ENCODE measurements at places on chromosomes 16 and 17.

- peak; percentile 56 for DNase-seq
These were observed 2.8 kb upstream of the XAF1 start for GRCh38 chr17:6753006-6753445.

DNA sequence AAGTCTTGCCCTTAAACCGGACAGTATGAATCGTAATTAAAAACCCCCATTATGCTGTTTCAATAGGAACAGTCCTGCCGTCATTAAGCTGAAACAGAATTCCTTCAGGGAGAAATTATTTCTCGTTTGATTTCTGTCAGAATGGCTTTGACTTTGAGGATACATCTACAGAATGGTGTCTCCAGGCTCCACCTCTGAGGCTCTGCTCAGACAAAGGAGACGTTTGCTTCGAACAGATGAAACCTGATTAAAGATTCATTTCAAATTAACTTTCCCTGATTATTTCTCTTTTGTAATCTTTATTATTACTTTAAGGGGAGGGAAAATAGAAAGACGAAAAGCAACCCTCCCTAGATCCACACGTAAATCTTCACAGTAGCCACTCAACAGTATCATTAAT lies 106.9 kb downstream of the TMEM114 start:
- DNase-seq = no peak

- no peak for DNase-seq
These were observed 1.6 kb upstream of the TLCD2 start for GRCh38 chr17:1711804-1712203.

DNA sequence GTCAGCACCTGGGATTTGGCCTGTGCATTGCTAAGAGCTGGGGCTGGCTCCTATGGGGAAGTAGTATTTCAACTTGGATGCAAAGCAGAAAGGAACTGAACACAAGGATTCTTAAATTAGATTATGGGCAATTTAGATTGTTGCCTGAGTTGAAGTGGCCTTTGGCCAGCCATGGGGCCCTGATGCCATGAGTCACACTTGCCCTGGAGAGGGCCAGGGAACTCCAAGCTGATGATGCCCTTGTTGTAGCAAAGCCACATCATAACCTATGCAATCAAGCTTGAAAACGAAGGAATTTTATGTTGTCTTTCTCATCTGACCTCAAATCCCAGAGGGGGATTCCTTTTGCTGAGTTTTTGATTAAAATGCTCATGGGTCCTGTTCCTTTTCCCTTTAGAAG lies 3.9 kb upstream of the SPATA32 start:
- peak; percentile 74 for DNase-seq

GRCh38 chr17:82776454-82776853 lies 24.6 kb downstream of the TBCD start:
- no peak for DNase-seq

Data from H54 (cell line).